Activated CD8-positive, alpha-beta memory T cell treated with anti-CD3 and anti-CD28 coated beads, Interleukin-2, amount 50 U/mL, for 4 hours (primary cell): ENCODE measurements at places on chromosomes 7 and 10.

DNA sequence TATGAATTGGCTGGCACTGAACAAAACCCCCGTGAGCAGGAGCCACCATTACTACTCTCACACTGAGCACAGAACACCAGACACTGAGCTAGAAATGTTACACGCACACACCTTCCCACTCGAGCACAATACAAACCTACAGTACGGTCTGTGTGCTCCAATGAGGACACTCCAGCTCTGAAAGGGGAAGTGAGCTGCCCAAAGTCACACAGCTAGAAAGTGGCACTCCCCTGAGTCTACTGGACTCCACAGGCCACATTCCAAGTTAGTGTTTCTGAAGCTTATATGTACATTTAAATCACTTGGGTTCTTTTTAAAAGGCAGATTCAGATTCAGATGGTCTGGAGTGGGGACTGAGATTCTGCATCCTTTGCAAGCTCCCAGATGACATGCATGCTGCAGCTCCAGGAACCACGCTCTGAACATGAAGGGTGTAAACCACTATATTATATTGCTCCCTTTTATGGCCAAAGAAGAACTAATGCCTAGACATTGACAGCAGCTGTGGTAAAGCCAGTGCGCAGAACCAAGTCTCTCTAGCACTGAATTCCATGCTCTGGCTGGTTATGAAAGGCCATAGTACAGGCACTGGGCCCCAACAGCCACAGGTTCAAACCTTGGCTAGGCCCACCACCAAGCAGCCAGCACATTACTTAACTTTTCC, 77.1 kb downstream of the FRMPD2 start:
- DNase-seq: no peak

DNA sequence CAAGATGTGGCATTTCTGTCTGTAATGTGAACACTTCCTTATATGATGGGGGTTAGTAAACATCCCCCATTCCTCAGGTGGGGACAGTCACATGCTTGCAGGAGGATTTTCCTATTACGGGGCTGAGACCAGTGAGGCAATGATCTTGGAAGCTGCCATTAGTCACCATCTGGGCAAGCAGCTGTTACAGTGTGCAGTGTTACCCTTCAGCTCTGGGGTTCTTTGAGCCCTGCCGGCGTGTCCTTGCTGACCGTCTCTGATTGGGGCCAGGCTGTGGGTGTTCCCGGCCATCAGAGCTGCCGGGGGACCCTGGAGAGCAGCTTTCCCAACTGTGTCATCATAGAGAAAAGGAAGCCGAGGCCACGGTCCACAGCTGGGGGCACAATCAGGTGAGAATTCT, 126.8 kb upstream of the FAM20C start:
- DNase-seq: no peak

GRCh38 chr10:112532189-112532588, 85.2 kb downstream of the VTI1A start:
- DNase-seq: no peak

- DNase-seq: no peak
Observed at GRCh38 chr10:77420947-77421523, 216.6 kb downstream of the KCNMA1 start.

GRCh38 chr10:3631701-3632330, 153.2 kb downstream of the KLF6 start:
- DNase-seq: no peak

DNA sequence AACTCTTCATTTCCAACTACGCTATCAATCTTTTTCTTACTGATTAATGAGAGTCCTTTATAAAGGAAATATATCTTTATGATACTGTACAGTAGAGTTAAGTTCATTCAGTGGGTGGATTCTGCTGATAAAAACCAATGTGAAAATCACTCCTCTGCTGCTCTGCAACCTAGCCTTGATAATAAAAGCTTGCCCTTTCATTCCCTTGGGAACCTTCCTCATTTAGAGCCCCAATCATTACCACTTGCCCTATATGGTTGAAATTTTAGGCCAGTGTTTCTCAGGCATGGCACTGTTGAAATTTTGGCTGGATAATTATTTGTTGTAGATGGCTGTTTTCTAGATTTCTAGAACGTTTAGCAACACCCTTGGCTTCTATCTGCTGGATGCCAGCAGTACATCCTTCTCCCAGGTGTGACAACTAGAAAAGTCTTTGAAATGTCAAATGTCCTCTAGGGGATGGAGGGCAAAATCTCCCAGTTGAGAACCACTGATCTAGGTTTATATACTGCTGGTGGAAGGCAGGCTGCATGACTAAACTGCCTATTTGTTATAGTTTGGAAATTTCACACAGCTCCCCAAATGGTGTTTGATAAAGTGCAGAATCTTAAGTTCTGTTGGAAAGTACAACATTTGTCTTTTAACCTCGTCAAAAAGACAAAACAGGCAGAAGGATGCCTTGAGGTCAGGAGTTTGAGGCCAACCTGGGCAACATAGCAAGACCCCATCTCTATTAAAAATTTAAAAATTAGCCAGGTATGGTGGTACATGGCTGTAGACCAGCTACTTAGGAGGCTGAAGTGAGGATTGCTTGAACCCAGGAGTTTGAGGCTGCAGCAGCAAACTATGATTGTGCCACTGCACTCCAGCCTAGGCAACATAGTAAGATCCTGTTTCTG, 8.9 kb upstream of the SIRT1 start:
- DNase-seq: no peak

DNA sequence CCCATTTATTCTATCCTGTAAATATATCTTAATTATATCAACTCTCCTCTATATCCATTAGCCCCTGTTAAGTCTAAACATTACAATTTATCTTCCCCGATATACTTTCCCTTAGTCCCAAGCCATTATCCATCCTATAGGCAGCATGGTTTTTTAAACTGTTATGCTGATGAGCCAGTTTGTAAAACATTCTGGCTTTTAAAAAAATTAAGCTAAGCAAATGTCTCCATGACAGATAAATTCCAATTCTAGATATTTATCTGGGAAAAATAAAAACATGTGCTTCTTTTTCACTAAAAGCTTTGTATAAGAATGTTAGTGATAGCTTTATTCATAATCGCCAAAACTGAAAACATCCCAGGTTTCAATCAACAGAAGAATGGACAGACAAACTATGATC, 183.2 kb upstream of the GNAI1 start:
- DNase-seq: no peak

- DNase-seq: no peak
Observed at GRCh38 chr10:59582780-59583179, 126.9 kb downstream of the SLC16A9 start.

DNA sequence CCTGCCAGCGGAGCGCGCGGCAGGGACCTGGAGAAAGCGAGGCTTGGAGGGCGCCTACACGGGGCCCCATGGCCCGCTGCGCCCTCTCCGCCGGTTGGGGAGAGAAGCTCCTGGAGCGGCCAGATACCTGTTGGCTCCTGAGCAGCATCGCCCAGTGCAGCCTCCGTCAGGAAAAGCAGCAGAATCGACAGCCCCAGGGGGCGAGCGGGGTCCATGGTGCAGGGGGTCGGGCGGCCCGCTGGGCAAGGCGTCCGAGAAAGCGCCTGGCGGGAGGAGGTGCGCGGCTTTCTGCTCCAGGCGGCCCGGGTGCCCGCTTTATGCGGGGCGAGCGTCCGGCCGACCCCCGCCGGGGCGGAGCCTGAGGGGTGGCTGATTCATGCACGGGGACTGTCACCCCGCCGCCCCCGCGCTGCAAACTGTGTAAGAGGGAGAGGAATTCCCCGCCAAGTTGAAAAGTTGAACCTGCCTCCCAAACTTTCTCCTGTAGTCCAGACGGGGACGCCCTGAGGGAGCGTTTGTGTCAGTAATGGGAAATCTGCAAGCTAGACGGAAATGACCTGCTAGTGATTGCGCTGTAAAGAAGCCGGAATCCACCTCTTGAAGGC, at the start of gene TFPI2:
Gene TFPI2 (minus strand): TSS at position 290 of the 605 bp plus-strand sequence. CDS start 75 bp downstream, at position 215.
- DNase-seq: no peak
